NCI-H774 (cell line): ENCODE measurements at places on chromosomes 1 and 21.
A peak's percentile ranks its signal among the peaks of the same experiment; 100 is the strongest.

GRCh38 chr1:210367566-210367965, 38.9 kb downstream of the HHAT start:
- no peak for DNase-seq

- no peak for DNase-seq
These were observed 3.2 kb upstream of the OLFML2B start for GRCh38 chr1:162026881-162027280.

- DNase-seq: no peak
These were observed 65.3 kb upstream of the PPP2R5A start for GRCh38 chr1:212219679-212220463.

- peak; percentile 19 for DNase-seq
These were observed 132.1 kb downstream of the PRDM2 start for GRCh38 chr1:13832100-13832499.

- DNase-seq: no peak
These were observed 102.2 kb downstream of the PHTF1 start for GRCh38 chr1:113657126-113657525.

DNA sequence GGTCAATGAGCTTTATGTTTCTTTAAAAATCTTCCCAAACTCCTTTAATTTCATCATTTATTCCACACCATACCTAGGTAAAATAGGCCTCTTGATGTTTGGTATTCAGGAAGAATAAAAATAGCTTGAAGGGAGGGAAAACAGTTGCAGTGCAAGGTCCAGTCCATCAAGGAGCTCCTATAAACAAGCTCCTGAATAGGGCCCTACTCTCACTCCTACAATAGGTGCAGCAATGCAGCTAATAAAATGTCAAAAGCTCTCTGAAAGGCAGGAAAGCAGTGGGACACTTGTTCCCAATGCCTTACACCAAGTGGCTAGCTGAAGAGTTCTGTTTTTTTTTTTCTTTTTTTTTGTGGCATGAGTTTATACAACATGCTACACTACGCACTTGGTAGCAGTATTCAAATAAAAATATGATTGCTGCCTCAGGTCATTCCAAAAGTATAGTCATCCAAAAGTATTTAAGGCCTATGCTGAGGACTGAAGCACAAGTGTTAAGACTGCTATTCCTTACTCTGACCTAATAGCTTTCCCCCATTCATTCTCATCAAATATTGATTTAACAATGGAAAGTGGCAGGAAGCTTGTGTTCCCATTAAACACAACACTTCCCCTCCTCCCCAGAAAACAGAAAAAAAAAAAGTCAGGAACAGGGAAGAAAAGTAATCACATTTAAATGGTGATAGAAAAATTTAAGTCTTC, 9.8 kb downstream of the TEX38 start:
- peak; percentile 44 for DNase-seq

GRCh38 chr1:83109692-83110091, 889.2 kb downstream of the TTLL7 start:
- no peak for DNase-seq

- DNase-seq: no peak
These were observed 422.9 kb upstream of the BEND5 start for GRCh38 chr1:49199564-49199963.

DNA sequence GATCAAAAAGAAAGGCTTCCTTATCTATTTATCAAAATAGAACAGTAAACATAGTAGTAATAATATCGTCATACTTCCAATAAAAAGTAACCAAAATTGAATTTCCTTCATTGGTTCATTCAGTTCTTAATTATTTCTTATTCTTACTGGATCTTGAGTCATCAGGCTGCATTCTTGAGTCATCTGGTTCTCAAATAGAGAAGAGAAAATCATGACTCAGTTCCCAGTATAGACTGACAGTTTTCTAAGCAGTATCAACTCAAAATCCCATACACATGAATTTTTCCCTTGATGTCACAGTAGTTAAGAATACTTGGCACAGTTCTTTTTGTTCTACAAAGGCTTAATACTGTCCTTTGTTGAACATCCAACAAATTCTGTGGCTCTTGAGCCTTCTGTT, 626.9 kb upstream of the ADGRL4 start:
- no peak for DNase-seq

GRCh38 chr1:15802234-15802965, 5.0 kb downstream of the UQCRHL start:
- DNase-seq: no peak
